AG10803 (cell line): ENCODE measurements at places on chromosomes 2 and 18.
A peak's percentile ranks its signal among the peaks of the same experiment; 100 is the strongest.

DNA sequence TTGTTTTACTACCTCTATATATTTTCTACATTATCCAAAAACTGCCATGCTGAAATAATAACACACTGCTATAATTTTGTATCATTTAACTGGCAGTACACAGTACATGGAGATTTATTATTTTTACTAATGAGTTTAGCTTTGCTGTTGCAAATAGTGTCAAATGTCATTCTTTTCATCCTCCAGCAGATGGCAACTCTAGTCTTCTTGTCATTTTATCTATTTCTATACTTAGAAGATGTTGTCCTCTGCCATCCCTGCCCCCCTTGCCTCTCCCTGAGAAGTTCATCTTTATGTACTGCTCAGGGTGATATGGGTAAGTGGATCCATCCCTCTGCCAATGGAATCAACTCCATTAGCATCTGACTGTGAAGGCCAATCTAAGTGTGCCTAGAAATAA, 21.7 kb upstream of the LRRTM1 start:
- DNase-seq: peak; percentile 49

- peak; percentile 69 for DNase-seq
Observed at GRCh38 chr2:118800736-118801135, 46.7 kb downstream of the EN1 start.

- DNase-seq: peak; percentile 72
Observed at GRCh38 chr2:225090746-225091145, 48.5 kb upstream of the DOCK10 start.

GRCh38 chr2:142869461-142870106, 7.9 kb upstream of the KYNU start:
- no peak for DNase-seq
